ENCODE measurements at places on chromosomes 4 and X.

- no peak for DNase-seq
These were observed 15.2 kb downstream of the BCOR start for GRCh38 chrX:40082447-40083119.

GRCh38 chrX:24347881-24348280 lies 12.6 kb upstream of the SUPT20HL1 start:
- no peak for DNase-seq

- DNase-seq = no peak
These were observed 28.3 kb downstream of the ZFYVE28 start for GRCh38 chr4:2390146-2390545.

DNA sequence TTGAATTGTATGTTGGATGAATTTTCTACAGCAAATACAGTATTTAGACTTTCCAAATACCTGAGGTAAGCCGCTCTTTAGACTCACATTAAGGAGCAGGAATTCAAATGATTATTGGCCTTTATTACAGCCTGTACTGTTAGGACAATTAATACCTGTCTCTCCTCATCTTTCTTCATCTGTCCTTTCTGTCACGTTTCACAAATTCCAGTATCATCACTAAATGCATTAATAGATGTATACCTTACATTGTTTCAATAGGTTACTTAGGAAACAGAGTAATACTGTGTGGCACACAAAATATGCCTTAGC lies 1.2 kb downstream of the FAM241A start:
- DNase-seq = no peak

DNA sequence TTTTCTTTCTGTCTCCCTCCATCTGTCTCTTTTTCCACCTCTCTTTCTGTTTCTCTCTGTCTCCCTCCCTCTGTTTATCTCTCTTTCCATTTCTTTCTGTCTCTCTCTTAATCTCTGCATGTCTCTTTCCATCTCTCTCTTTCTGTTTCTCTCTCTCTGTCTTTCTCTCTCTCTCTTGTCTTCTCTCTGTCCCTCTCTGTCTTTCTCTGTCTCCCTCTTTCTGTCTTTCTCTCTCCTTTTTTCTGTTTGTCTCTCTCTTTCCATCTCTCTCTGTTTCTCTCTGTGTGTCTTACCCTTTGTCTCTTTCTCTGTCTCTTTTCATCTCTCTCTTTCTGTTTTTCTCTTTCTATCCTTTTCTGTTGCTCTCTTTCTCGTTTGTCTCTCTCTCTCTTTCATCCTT lies 34.7 kb downstream of the ARSF start:
- no peak for DNase-seq

DNA sequence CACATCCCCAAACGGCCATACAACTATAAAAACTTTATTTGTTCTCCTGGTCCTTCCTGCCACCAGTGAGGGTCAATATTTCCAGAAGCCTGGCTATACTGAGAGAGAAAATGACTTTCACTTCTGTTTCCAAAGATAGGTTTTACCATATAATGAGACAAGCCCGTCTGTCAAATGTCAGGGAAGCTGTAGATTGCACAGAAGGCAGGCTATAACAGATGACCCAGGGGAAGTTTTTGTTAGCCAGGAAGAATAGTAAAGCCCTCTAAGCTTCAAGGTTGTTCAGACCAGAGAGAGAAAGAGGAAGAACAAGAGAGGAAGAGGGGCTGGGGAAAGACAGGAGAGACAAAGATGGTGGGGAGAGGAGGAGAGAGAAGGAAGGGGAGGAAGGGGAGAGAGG lies 217.5 kb downstream of the GBA3 start:
- no peak for DNase-seq

DNA sequence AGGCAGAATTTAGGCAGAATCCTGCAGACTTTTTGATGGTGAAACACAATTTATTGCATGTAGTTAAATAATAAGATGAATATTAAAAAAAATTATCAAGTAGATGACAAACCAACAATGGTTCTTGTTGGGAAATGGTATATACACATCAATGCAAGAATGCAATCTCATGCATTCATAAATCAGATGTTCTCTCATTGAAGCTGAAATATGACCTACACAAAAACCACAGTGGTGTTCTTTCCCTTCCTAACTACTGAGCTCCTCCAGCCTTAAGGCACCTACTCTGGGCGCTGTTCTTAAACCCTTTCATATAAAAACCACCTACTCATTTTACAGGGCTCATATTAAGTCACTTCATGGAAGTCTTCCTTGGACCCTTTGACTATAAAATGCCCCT lies 64.1 kb downstream of the ANTXR2 start:
- DNase-seq = no peak

DNA sequence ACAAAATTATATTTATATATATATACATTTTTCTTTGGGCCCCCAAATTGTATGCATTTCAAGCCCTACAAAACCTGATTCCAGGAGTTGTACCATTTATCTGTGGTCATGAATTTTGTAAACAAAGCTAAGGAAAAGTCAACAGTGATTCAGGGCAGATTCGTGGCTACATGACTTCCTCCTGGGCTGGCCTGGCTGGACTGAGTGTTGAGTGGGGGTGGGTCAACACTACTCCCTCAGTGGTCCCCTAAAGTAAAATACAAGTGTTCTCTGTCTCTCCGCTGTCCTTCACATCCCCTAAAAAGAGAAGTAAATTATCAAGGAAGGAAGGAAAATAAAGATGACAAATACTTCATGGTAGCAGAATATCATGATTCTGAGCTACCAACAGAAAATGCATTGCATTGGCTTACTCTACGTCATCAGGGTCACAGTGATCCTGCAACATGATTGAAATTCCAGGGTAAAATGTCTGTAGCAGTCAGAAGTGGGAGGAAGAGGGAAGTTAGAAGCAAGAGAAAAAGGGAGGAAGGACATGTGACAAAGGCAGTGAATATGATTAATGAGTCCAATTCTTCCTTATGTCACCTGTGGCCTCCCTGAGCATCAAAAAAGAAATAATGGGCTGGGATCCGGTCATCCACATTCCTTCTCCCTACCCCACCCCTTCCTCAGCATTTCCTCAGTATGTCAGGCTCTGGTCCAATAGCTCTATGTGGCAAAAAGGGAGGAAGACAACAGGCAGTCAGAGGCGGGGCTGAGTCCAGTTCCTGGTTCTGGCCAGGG lies 42.4 kb upstream of the MYOZ2 start:
- DNase-seq = no peak

GRCh38 chr4:174265916-174266315 lies 17.6 kb downstream of the FBXO8 start:
- DNase-seq = no peak

- no peak for DNase-seq
These were observed 21.4 kb downstream of the MAOB start for GRCh38 chrX:43860646-43861370.

DNA sequence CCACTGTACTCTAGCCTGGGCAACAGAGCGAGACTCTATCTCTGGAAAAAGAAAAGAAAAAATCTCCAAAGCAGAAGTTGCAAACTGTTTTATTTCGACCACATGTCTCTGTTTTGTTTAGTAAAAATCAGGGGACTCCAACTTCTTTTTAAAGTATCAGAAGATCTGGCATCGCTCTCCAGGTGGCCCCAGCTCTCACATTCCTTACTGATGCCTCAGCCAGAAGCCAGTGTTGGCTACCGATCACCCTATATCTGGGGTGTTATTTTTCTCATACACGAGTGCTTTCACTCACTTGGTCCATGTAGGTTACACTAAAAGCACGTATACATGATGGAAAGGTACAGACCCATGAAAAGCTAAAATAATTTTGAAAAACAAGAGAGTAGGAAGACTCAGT lies 8.3 kb downstream of the MPP1 start:
- DNase-seq = no peak

GRCh38 chr4:166257276-166257675 lies 384.2 kb downstream of the TLL1 start:
- no peak for DNase-seq

DNA sequence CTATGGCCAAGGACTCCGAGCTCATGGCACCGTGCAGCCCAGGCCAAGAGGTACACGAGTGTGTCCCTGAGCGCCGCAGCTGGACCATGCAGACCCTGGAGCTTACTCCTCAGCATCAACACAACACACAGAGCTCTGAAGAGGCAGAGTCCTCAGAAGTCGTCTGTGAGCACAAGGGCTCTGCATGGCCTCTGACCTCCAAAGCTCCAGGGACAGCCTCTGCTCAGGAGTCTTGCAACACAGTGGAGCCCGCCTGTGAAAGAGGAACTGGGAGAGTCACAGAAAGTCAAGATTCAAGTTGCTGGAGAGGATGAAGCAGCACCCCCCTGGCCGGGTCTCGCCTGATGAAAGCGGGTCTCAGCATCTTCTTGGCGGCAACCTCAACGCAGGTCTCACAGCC lies 2.9 kb downstream of the LRPAP1 start:
- no peak for DNase-seq

DNA sequence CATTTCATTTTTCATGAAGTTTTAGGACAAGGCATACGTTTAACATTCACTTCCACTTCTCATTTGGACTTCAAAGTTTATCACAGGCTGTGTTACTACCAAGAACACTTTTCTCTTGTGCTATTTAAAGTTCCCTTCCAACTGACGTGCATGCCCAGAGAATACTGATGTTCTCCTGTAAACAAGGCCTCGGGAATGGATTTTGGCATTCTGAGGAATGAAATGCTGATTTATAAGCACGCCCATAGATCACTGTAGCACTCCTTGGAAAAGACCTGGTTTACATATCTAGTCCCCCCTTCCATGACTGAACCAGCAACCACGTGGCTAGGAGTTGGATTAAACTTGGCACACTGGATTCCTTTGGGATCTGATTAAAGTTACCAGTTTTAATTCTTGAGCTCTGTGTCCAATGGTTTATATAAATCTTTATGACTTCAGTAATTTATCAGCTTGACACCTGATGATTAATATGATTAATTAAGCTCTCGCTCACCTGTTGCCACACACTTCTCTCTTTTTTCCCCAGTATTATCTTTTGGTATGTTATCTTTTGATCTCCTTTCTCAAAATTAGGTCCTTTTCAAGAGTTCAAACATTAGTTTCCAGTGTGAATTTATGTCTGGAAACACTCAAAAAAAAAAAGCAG lies 122.4 kb upstream of the HAND2 start:
- DNase-seq = no peak

DNA sequence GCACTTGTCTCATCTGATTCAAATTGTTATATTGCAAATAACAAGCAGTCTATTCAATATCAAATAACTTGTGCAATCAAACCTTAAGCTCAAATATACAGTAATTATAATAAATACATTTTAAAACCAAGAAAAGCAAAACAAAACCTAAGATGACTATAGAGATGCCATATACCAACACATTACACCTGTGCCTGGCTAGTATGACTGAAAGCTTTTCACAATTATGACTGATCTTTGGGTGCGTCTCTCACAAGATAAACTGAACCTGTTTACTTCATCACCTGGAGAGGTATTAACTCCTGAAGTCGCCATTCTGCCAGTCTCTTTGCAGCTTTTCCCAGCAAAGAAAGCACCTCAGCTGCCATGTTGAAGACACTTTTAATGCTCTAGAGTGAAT lies 41.3 kb downstream of the ACSL4 start:
- DNase-seq = no peak

- DNase-seq = no peak
These were observed 790.0 kb downstream of the PCDH18 start for GRCh38 chr4:136742333-136742732.

DNA sequence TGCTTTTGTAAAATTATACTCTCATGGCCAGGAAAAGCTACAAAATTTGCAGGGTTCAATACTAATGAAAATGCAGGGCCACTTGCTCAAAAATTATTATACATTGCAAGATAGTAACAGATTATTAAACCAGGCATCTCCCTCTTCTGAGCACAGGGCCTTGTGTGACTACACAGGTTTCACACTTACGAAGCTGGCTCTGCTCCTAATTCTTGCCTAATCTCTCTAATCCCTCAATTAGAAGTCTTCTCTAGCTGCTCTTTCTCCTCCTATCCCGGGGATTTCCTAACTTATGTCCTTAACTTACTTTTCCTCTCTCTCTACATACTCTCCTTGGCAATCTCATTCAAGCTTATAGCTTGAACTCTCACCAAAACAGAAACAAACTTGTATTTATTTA lies 168.3 kb downstream of the AREG start:
- no peak for DNase-seq

GRCh38 chr4:60443796-60444195 lies 756.3 kb upstream of the ADGRL3 start:
- no peak for DNase-seq

GRCh38 chrX:40153345-40154249 lies 55.8 kb upstream of the BCOR start:
- no peak for DNase-seq

GRCh38 chr4:21733894-21734630 lies 214.5 kb downstream of the KCNIP4 start:
- no peak for DNase-seq

- no peak for DNase-seq
These were observed 19.1 kb upstream of the TEX13B start for GRCh38 chrX:108001218-108001814.

DNA sequence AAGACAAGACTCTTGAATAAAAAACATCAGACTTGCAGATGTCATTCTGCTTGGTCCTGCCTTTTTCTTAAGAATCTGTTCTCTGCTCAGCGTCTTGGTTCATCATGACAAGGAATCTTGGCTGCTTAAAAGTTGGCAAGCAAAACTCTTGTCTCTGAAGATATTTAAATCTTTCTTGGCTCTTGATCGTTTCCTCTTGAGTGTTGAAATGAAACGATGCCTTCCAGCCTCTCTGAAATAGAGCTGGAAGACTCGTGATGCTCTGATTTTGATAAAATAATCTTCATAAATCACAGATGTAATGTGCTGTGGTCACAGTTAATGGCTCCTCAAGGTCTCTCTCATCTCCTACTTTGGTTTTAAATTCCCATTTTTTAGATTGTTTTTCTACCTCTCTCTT lies 39.9 kb upstream of the TMEM192 start:
- DNase-seq = no peak

- DNase-seq = no peak
These were observed 113.0 kb upstream of the EDNRA start for GRCh38 chr4:147367891-147368290.

GRCh38 chr4:88041626-88042025 lies 34.2 kb downstream of the PKD2 start:
- no peak for DNase-seq

DNA sequence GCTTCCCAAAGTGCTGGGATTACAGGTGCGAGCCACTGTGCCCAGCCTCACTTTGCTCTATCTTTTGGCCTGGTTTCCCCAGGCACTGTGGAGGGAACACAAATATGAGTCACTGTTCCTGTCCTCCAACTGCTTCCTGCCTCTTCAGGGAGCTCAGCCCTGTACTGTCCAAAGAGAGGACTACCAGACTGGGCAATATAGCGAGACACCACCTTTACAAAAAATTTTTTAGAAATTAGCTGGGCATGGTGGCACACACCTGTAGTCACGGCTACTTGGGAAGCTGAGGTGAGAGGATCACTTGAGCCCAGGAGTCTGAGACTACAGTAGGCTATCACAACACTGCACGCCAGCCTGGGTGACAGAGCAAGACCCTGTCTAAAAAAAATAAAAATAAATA lies 16.9 kb upstream of the WAS start:
- DNase-seq = no peak

GRCh38 chrX:103585411-103586313 lies at the start of gene TCEAL4:
Gene TCEAL4, plus strand, starts transcription at chrX:103585515. Its CDS starts 1,161 bp downstream, at chrX:103586676.
- peak; percentile 90 for DNase-seq

DNA sequence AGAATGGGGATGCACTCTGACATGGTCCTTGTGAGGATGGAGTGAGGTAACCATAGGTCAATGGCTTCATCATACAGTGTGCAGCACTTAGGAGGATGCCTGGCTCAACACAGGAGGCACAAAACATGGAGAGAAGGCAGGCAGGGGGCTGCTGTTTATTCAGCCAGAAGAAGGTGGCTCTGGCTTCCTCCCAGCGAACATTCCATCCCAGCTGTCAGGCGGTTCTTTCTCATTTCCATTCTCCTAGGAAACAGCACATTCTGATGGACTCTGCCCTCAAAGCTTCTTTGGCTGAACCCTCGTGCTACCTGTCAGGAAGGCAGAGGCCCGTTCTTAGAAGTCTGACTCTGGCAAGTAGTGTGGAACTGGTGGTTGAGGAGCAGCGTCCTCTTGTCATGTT lies 18.6 kb downstream of the STK32B start:
- DNase-seq = no peak
